GM04504 (cell line): ENCODE measurements at places on chromosomes 6 and 20.
A peak's percentile ranks its signal among the peaks of the same experiment; 100 is the strongest.

GRCh38 chr6:161327360-161327953 is 53.6 kb upstream of the AGPAT4 start:
- DNase-seq, result no peak

DNA sequence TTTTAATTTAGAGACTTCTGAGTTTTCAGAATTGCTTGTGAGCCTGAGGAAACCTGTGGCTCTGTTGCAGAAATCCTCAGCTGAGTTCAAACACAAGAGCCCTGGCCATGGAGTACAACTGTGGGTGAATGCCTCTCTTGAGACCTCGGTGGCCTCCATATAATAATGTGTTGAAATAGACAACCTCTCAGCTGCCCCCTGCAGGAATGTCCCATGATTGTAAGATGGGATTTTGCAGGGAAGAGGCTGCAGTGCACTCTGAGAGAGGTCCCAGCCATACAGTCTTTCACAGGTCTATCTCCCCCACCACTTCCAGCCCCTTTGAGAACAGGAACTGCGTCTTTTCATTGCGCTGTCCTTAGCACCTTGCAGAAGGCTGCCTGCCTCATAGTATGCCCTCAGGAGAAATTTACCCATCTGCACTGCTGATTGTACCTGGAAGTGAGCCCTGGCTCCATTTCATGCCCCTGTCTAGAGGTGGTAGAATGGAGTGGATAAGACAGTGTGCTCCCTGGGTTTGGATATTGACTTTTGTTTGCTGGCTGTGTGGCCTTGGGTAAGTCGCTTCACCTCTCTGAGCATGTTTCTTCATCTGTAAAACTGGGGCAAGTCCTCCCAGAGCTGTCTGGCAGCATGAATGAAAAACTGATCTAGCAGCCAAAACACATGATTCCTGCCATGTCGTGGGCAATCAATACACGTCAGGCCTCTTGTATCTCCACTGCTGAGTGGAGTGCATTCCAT is 16.8 kb upstream of the CDH22 start:
- no peak for DNase-seq

- peak; percentile 43 for DNase-seq
Measured at GRCh38 chr6:160973311-160974250, 18.0 kb upstream of the MAP3K4 start.

- peak; percentile 43 for DNase-seq
Measured at GRCh38 chr20:31674895-31675827, 37.4 kb downstream of the COX4I2 start.

GRCh38 chr20:50189681-50190250 is 864 bp upstream of the CEBPB start:
- DNase-seq, result no peak
